ENCODE measurements at places on chromosomes 16 and 17. TPM values are rescaled to one million over a fixed set of nuclear protein-coding genes. Genes with fewer than 3 reads are reported as not detected.

DCAF7 gene
- 48.1 TPM for total RNA-seq

HIGD1B gene
- not detected for total RNA-seq

C17orf107 gene
- total RNA-seq: 0.80 TPM

PLEKHG4 gene
- total RNA-seq: 23.2 TPM
